ENCODE measurements at places on chromosomes 7 and 10.

- DNase-seq, result peak; percentile 56
Measured at GRCh38 chr7:38222481-38223096, 44.5 kb downstream of the STARD3NL start.

- peak; percentile 25 for DNase-seq
Measured at GRCh38 chr10:68212721-68213352, 19.1 kb downstream of the ATOH7 start.

- DNase-seq, result no peak
Measured at GRCh38 chr7:24434972-24435371, 138.3 kb upstream of the PALS2 start.

- peak; percentile 18 for DNase-seq
Measured at GRCh38 chr7:36949711-36950600, 225.7 kb upstream of the AOAH start.

GRCh38 chr10:123562811-123563580, 103.2 kb upstream of the GPR26 start:
- no peak for DNase-seq

DNA sequence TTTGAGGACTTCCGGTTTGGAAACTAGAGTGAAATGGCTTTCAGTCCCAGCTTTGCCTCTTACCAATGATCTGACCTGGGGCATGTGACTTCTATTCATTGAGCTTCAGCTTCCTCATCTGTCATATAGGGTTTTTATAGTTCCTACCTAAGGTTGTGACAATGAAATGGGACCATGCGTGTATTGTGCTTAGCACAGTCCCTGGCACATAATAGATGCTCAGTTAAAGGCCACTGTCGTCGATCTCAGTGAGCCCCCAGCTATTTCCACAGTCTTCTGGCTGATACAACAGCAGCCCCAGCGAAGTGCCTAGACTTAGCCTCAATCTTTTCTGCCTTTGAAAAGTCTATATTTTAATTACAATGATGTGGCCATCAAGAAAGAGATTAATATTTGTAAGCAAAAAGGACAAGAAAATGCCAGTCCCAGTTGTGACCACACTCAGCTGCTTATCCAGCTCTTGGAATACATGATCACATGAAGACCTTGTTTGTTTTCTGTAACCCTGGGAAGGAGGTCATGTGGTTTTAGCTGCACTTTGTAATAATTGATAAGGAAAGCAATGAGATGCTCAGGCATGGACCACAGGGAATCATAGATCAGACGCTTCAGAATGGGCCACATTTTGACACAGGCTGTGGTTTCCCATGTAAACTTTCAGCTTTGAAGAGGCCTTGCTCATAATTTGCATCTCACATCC, 44.6 kb downstream of the VWA2 start:
- no peak for DNase-seq

- no peak for DNase-seq
Measured at GRCh38 chr7:21358648-21359047, 69.2 kb upstream of the SP4 start.

GRCh38 chr7:144691240-144691639, 144.6 kb downstream of the TPK1 start:
- DNase-seq, result no peak

GRCh38 chr10:3720228-3721019, 64.6 kb downstream of the KLF6 start:
- peak; percentile 50 for DNase-seq

DNA sequence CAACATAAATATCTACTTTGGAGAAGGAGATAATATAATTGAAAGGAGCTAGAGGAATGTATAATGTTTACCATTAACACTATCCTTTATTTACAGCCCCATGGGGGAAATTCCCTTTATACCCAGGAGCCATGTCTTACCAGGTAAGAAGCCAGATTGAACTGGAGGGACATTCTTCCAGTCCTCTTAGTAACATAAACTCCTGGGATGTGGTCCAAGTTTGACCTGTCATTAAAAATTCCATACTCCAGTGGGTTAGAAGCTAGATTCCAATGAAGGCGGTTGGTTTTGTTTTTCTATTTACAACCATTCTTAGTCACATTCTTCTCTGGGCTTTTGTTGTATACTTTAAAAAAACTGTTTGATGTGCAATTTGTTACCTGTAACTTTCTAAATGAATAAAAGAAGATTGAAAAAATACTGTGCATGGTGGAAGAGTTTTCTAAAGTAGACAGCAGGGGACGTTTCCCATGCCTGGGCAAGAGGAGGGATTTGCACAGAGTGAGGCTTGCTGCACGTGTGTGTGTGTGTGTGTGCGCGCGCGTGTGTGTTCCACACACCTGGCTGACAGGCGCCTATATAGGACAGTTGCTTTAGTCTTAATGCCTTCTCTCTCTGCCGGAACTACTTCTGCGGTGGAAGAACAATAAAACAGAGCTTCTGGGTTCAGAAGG, 2.0 kb downstream of the PLCE1 start:
- DNase-seq, result no peak

DNA sequence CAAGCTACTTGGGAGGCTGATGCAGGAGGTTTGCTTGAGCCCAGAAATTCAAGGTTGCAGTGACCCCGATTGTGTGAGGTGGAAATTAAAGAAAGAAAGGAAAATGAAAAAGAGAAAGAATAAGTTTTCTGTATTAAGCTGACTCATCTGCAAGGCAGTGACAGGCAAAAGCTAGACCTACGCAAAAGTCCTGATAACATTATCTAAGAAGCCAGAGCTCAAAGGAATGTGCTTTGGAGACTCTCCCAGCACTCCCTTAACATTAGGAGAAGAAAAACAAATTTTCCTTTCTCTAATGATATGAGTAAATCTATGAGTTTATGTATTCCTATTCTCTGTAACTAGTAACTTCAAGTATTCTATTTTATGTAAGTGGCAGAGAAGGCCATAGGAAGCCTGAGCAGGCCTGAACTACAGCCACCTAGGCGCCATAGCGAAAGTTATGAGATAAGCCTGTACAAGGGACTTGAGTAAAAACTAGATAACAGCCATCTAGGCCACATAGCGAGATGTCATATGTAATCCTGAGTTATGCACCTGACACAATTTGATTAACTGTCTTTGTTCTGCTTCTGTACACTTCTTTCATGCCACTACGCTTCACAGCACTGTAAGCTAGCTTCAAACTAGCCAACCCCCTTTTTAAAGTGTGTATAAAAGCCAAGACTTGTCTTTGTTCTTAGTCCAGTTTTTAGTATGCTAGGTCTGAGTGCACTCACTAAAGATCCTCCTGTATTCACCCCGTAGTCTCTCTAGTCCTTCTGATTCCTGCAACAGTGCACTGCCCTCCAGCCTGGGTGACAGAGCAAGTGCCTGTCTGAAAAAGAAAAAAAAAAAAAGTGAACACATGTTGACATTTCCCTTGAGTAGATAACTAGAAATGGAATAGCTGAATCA, 9.4 kb upstream of the ZWINT start:
- DNase-seq, result no peak

GRCh38 chr10:48964038-48964437, 24.4 kb upstream of the LRRC18 start:
- no peak for DNase-seq

DNA sequence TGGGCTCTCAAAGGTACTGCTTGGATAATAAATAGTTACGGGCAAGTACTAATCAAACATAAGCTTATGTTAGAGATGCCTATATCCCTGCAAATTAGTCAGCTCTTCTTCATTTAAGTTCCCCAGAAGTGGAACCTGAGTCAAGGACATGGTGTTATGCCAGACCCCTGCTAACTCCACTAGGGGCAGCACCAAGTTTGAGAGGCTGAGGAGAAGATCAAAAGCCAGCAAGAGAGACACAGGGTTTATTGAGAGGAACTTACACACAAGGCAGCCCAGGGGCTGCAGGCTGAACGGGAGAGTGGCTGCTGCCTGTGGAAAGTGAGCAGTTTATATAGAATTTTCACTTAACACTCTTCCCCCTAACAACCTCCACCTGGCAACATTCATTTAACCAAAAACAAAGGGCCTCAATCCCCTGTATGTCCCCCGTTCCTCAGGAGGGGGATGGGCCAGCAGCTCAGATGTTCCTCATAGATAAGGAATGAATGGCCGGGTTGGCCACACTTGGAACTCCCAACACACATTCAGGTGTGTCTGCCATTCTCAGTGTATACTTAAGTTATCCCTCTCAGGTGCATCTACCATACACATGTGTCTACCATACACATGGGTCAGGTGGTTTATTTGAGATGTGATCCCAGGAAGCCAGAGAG, 62.6 kb upstream of the GHITM start:
- DNase-seq, result no peak

GRCh38 chr7:47253650-47254080, 328.2 kb downstream of the TNS3 start:
- peak; percentile 43 for DNase-seq

DNA sequence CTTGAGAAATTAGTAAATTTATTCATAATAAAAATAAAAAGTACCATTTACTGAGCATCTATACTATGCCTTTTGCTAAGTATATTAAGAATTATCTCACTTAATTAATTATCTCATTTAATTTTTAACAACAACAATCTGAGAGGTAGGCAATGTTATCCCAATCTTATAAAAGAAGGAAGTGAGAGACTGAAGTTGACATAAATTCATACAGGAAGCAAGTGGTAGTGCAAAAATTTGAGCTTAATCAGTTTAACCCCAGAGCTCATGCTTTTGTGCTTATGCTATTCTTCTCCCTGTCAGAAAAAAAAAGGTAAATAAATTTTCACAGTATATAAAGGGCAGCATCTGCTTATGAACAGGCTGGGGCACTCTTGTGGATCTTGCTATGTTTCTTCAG, 2.7 kb upstream of the LIPF start:
- DNase-seq, result no peak

DNA sequence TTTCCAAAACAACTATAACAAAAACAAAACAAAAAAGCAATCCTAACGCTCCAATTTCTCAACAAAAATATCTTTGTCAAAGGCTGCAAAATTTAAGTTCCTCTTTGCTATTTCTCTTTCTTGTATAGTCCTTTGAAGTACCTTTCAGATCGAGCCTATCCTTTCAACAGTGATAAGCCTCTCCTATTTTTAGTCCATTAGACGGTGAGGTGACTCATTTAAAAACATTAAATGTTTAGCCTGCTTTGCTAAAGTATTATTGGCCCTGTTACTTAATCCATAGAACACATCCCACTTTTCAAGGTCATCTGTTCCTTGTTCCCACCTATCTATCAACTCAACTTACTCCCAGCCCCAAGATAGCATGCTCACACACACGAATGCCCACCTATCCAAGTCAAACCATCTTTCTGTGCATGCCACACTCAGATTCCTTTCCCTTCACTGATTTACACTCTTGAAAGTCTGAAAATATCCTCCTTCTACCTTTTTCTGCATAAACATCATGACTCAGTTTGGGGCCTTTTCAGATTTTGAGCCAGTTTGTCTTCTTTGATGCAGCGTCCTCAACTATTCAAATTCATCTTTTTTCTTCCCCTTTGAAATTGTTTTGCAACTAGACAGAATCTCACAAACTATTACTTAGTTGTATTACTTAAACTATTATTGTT, 224.9 kb upstream of the TMEM229A start:
- DNase-seq, result no peak

GRCh38 chr7:138387755-138388475, 72.1 kb upstream of the TRIM24 start:
- no peak for DNase-seq

DNA sequence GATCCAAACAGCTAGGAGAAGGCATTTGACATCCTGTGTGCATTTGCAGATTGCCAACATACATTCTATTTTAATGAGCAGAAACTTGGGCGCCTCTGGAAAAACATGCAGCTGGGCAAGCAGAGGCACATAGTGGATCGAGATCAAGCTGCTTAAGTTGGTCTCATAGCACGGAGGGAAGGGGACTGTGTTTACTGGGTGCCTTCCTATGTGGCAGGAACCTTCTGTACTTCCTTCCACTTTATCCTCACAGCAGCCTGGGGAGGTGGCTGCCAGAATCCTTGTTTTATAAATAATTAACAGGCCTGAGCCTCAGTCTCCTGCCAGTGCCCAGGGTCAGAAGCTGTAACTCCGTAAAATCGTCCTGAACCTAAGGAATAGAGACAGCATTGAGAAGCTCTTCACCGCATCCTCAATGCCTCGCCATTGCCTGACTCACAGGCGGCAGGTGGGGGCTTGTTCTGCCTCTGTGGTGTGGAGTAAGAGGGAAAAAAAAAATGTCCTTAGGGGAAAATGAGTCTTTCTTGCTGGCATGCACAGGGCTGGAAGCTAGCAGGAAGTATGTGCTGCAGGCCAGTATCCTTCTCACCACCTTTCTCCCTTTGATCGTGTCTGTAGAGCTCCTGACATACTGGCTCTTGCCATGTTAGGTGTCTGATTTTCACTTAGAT, 6.2 kb downstream of the VWA2 start:
- no peak for DNase-seq

All from midbrain (tissue), 1 donor.